Tibial nerve (tissue), 4 donors: ENCODE measurements at places on chromosomes 3 and 15. TPM values are rescaled to one million over a fixed set of nuclear protein-coding genes. Genes with fewer than 3 reads are reported as not detected.

The PTH1R gene
- total RNA-seq, result 14.3 TPM

The SEMA5B gene
- 19.7 TPM for total RNA-seq

The UQCC5 gene
- total RNA-seq, result 1.2 TPM

The MINAR1 gene
- total RNA-seq, result 0.60 TPM

The PRR20G gene
- total RNA-seq, result not detected
